ENCODE measurements at places on chromosomes 2 and 18.
A peak's percentile ranks its signal among the peaks of the same experiment; 100 is the strongest.

DNA sequence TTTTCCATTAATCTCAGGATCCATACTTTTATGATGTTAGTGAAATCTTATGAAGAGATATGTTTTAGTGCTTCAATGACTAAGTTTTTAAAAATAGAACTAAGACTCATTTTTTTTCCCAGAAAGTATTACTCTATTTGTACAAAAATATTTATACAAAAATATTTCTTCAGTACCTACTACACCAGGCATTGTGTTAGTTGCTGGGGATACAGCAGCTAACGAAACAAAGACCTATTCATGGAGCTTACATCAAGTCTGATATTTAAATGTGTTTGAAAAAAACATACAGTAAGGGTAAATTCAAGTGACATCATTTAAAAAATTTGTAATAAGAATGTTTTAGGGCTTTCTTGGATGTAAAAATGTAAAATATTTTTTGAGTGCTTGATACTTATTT, 11.6 kb downstream of the VAPA start:
- DNase-seq, result peak; percentile 12

DNA sequence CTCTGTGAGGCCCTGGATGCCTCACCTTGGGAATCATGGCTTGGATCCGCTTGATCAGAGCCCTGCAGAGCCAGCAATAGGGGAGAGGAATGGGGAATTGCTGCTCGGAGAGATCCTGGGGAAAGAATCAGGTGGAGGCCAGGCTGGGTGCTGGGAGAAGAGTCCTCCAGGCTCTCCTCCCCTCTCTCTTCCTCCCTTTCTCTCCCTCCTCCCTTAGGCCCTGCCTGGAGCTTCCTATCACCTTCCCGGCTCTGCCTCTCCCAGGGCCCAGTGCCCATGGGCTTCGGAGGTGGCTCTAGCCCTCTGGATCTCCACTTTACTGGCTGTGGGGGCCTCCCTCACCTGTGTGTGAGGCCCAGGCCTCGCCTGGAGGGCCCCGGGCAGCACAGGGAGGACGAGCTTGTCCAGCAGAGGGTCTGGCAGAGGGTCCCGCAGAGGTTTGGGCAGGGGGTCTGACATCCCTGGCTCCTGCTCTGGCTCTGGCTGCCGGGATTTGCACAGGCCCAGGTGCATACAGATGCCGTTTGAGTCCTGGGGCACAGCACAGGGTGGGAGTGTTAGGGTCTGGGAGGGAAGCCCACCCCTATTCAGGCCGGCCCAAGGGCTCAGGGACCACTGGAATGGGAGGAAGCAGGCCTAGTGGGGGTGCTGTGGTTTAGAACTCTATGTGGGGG, 2.6 kb downstream of the SFTPB start:
- DNase-seq, result no peak

DNA sequence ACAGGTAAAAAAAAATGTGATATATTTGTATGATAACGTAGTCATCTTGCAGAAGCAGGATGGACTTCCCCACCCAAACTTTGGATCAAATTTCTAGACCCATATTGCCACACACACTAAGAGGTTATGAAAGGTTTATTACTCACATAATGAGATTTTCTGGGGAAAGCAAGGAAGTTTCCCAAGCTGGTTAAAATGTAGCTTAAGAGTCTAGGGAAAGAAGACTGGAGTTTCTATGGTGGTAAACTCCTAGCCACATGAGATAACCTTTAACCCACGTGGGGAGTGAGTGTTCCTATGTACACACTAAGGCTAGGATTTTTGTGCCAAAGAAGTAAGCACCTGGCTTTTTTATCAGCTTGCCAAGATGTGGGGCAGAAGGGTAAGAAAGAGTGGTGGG, 335.7 kb upstream of the UBE2E3 start:
- DNase-seq, result peak; percentile 78

- DNase-seq, result peak; percentile 47
Measured at GRCh38 chr2:44956843-44957242, 15.3 kb downstream of the SIX3 start.

DNA sequence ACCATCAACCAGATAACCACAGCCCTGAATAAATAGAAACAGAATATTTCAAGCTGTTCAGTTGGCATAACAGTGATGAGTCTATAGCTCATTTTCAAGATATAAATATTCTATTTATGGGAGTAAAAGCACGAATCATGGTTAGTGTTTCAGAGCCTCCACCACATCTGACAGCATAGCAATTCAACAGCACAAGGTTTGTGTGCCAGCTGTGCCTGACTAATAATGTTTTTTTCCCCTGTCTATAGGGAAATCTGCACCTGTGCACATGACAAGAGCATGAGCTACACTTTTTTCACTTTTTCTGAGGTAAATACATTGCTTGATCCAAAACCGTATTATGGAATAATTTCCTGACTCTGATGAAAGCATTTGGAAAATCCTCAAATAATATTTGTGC, 251.3 kb downstream of the RPIA start:
- DNase-seq, result no peak

GRCh38 chr2:240387669-240388358, 47.6 kb upstream of the GPC1 start:
- DNase-seq, result peak; percentile 95

DNA sequence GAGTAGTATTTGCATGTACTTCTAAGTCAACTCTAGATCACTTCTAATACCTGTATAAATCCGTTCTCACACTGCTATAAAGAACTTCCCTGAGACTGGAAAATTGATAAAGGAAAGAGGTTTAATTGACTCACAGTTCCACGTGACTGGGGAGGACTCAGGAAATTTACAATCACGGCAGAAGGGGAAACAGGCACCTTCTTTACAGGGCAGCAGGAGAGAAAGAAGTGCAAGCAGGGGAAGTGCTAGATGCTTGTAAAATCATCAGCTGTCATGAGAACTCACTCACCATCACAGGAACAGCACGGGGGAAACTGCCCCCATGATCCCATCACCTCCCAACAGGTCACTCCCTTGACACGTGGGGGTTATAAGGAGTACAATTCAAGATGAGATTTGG, 24.0 kb upstream of the SLC35F5 start:
- no peak for DNase-seq

DNA sequence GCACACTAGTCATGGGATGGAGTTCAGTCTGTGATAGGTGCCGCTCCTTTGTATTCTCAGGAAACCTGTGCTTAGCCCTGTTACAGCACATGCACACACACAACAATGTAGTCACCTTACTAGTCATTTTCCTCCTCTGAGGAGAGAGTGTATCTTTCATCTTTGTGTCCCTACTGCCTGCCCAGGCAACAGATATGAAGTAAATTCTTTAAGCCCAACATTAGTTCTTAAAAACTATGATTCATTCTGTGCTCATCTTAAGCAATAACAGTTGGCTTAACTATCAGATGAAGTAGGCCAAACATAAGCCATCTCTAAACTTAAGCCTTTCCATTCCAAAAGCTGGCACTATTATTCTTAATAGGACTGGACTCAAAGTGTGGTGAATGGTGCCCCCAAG, 186.5 kb downstream of the LNPK start:
- DNase-seq, result peak; percentile 81

DNA sequence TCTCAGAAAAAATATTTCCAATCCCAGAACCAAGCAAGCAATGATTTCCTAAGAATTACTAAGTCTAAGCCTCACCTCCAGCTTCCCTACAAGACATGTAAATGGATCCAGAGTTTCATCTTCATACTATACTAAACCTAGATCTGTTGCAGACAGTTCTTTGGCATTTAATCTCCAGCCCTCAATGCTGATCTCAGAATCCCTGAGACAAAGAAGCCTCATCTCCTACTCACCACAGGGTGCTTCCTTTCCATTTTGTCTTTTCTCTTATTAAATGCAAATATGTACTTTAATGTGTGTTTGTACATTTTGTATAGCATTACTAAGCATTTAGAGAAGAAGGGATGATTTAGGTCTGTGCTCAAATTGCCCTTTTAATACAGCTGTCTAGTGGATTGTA, 954.9 kb downstream of the TDRD15 start:
- DNase-seq, result no peak

- DNase-seq, result no peak
Measured at GRCh38 chr18:56315363-56315762, 323.0 kb downstream of the TXNL1 start.

GRCh38 chr2:239181074-239181902, 219.5 kb downstream of the HDAC4 start:
- no peak for DNase-seq

DNA sequence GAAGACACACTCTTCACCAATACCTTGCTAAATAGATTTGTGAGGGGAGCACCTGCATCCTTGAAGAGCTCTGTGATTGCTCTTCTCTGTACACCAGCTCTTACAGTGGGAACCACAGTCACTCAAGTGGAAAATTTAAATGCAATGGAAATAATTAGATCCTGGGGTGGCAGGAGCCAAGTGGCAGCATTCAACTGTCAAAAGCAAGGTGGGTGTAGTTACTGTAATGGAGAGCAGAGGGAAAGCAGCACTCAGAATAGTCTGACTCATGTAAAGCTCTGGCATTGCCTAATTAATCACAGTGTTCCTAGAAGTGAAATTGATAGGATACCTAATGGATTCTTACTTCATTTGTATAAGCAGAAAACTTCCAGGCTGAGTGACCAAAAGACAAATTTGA, 245.8 kb downstream of the KCNE4 start:
- DNase-seq, result no peak

- DNase-seq, result peak; percentile 11
Measured at GRCh38 chr18:11309172-11309571, 159.8 kb upstream of the PIEZO2 start.

- peak; percentile 48 for DNase-seq
Measured at GRCh38 chr2:219542931-219543595, 546 bp downstream of the CHPF start.

DNA sequence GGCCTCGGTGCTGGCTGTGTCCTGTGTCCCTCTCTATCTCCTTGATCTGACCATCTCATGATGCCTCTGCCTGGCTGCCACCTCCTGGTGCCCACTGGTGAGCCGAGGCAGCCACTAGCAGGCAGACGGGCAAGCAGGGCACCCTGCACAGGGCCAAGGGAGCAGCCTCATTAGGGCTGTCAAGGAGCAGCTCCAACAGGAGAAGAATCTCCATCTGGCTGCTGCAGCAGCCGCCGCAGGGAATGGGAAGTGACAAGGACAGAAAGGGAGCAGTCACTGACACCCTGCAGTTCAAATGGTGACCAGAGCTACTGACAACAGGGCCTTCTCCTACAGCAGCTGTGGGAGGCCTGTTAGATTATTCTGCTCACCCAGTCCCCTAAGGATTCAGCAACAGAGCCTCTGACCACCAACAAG, 32.6 kb downstream of the ALPK2 start:
- DNase-seq, result no peak

- DNase-seq, result no peak
Measured at GRCh38 chr2:196956069-196956468, 29.6 kb upstream of the PGAP1 start.

DNA sequence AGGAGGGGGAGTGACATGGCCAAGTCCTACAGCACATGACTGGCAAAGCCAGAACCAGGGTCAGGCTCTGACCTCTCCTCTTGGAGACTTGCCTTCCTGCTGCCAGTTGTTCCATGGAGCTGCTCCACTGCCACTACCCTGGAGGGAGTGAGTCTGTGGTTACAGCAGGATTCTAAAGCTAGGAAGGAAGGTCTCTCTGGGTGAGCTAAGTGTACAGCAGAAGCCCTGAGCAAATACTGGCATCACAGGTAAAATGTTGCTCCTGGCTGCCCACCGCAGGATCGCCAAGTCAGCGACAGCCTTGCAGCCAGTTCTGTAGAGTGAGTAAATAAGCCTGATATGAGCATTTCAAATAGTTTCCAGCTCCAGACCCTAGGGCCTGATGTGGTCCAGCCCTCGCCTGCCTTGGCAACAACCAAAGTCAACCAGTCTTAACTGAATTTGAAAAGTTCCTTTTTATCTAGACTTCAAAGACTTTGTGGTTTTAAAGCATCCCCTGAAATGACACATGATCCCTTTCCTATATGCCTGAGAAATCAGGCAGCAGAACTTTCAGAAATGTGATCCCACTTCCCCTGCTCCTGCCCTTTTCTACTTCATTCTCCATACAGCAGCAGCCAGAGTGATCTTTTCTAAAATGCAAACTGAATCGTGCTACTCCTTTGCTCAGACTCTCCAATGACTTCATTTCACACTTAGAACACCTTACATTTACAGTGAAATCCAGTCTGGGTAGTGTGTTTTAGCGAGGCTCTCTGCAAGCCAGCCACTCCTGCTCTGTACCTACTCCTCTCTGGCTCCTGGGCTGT, 114.3 kb downstream of the MGAT5 start:
- DNase-seq, result no peak

DNA sequence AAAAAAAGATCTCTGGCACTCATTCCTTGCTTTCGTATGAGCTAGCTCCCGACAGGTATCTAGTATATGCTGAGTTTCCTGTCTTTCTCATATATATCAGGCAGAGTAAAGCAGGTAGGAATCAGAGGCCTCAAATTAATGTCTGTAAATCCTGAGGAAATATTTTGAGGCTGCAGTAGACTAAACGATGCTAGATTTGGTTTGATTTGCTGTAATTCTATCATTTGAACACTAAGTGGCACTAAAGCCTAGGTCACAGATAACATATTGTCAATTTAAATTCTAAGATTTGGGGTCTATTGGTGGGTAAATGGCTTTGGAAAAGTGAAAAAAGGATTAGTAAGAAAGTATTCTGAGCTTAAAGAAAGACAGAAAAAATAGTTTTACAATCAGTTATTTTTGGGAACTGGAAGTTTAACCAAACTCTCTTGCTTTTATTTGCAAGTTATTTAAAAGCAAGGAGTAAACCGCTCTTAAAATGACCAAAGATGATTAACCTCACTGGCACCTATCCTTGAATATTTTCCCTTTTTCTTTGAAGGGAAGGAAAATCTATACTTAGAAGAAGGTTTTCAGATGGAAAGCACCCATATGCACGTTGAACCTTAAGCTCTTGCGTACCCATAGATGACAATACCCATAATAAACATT, 37.6 kb upstream of the SLC4A10 start:
- DNase-seq, result peak; percentile 23

DNA sequence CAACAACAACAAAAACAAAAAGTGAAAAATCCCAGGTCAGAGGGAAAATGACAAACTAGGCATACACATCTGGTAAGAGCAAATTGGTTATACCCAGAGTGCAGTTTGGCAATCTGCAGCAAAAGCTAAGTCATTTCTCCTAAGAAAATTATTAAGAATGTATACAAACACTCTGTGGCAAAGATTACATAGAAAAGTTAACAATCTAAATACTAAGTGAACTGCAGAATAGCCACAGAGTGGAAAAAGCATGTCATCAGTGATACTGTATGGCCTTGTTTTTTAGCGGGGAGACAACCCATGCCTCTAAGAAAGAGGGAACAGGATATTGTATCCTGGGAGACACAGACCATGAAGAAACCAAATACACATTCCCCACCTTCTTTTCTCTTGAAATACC, 136.0 kb upstream of the ITGB6 start:
- DNase-seq, result no peak

Measured in HCEC 1CT (cell line).